ENCODE measurements at places on chromosomes 1 and 21.

- DNase-seq = no peak
Observed at GRCh38 chr1:186957314-186957713, 128.6 kb downstream of the PLA2G4A start.

DNA sequence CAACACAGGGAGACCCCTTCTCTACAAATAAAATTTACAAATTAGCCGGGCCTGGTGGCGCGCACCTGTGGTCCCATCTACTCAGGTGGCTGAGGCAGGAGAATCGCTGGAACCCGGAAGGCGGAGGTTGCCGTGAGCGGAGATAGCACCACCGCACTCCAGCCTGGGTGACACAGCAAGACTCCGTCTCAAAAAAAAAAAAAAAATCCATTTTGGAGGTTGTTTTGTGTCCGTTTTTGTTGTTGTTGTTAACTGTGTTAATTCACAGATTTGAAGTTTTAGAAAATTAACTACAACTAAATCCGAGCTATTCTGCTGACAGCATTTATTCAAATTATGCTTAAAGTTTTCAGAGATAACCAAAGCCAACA, 618 bp downstream of the CLCC1 start:
- DNase-seq = peak; percentile 55

DNA sequence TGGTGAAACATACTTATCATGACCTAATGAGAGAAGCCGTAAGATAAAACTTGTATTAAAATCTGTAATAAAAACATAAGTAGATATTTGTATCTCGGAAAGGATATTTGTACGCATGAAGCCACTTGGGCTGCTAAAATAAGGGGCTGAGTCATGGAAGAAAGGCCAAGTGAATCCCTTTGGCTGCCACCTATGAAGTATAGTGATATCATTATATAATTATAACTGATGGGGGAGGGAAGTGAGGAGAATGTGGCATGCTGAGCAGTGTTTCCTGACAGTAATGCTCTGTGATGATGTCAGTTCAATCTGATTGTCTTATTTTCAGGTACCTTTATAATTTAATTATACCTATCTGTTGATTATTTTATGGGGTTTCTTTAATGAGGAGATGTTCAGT, 13.6 kb downstream of the RWDD3 start:
- DNase-seq = no peak

GRCh38 chr1:150473659-150474058, 13.6 kb upstream of the TARS2 start:
- no peak for DNase-seq

GRCh38 chr1:112673592-112674439, 643 bp upstream of the MOV10 start:
- DNase-seq = peak; percentile 60

- no peak for DNase-seq
Observed at GRCh38 chr1:160363010-160363409, 3.9 kb upstream of the NHLH1 start.

GRCh38 chr1:236334893-236335545, 53.3 kb upstream of the ERO1B start:
- DNase-seq = no peak

All from kidney tubule cell (primary cell).